Caki2 (cell line): ENCODE measurements at places on chromosomes 7 and 10.

GRCh38 chr10:43360086-43360485 lies 11.3 kb upstream of the FXYD4 start:
- no peak for DNase-seq

DNA sequence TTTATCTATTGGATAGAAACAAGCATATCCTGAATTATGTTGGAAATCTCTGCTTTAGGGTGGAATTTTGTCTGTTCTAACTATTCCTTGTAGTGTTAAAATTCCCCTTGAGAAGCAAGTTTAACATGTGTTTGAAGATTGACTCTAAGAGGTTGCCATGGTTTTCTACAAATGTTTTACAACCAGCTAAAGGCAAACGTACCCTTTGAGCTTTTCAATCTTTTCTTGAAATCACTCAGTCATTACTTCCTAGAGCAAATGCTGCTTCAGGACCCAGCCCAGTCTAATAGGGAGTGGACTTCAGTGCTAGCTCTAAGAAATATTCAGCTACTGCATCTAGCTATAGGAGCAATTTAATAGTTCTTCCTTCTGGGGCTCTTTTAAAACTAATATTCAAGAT lies 118.8 kb upstream of the IFRD1 start:
- DNase-seq, result no peak

GRCh38 chr10:52703451-52703850 lies 69.1 kb downstream of the MBL2 start:
- DNase-seq, result no peak

DNA sequence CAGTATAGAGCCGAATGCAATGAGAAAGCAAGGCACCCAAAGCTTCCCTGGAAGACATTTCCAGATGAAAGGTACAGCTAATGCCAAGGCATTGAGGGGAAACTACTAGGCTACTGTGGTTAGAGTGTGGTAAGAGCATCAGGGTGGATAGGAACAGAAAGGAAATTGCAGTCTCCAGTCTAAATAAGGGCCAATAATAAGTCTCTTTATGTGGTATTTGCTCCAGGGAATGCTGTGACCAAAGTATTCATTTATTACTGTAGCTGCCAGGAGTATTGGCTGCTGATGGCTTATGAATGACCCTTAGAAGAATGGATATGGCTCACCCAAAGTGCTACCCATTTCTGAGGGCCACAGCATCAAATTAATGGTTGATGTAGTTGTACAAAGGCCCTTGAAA lies 30.1 kb upstream of the POT1 start:
- DNase-seq, result no peak

DNA sequence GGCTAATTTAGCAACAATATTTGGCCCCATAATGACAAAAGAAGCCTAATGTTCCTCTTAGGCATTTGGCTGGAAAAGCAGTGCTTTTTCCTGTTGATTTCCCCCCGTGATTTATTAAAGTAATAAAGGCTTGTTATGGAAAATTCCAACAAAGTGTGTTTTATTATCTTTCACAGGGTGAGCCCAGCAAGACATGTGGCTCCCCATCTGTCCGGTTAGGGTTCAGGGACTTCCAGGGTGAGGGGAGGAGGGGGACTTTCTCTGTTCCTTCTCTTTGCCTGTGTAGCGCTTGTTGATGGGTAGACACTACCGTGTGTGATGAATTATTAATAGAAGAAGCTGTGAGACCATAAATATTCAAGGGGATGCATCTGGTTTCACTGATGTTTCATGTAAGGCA lies 39.0 kb downstream of the HTR5A start:
- DNase-seq, result no peak

DNA sequence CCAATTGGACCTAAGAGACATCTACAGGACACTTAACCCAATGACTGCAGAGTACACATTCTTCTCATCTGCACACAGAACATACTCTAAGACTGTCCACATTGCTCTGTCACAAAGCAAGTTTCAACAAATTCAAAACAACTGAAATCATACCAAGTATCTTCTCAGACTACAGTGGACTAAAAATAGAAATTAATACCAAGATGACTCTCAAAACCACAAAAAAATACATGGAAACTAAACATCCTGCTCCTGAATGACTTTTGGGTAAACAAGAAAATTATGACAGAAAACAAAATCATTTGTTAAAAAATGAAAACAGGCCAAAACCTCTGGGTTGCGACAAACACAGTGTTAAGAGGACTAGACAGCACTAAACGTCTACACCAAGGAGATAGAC lies 24.5 kb downstream of the SNX13 start:
- DNase-seq, result no peak

GRCh38 chr10:90723416-90724068 lies 134.3 kb downstream of the HTR7 start:
- DNase-seq, result no peak

GRCh38 chr10:125094806-125095205 lies 65.6 kb downstream of the CTBP2 start:
- no peak for DNase-seq

DNA sequence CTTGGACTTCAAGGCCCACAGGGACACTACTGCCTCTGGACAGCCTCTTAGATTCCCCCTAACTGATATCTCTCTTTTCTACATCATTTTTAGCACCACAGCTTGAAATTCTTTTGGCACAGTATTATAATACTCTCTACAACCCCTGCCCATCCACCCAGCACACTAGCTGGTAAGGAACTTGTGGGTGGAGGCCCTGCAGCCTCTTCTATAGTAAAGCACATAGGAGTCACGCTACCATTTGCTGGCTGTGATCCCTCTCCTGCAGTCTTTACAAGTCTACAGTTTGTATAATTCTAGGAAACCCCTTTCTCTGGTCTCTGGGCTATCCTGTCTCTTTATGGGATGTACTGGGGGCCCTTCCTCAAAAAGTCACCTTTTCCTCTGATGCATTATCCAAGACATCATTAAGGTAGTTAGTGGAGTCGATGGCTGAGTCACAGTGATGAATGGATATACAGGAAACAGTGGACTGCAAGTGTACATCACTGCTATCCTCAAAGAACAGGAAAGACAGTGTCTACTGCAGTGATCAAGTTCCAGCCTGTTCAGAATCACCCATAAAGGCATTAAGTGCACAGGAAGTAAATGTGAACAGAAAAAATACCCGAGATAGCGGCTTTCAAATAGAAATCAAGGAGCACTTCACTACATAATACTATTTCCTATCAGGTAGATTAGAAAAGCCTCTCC lies 54.4 kb downstream of the STK17A start:
- no peak for DNase-seq

- no peak for DNase-seq
These were observed 33.5 kb downstream of the SVOPL start for GRCh38 chr7:138667535-138668228.

DNA sequence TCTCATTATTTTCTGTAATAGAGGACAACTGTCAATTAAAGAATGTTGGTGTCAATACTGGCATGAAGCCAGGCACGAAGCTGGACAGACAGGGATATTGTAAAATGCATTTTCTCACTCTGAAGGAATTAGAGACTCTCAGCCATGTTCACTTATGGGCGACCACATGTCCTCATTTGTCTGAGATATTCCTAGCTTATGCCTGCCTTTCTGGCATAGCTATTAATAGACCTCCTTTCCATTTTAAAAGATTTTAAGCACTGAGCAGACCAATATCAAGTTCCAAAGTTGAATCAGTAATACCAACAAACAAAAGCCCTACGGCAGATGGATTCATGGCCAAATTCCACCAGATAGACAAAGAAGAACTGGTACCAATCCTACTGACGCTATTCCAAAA lies 589.9 kb downstream of the GRM8 start:
- DNase-seq, result no peak
